Effector CD8-positive, alpha-beta T cell (primary cell): ENCODE measurements at places on chromosomes 12 and 14.
A peak's percentile ranks its signal among the peaks of the same experiment; 100 is the strongest.

GRCh38 chr14:99004112-99004511 lies 267.9 kb downstream of the BCL11B start:
- DNase-seq, result no peak

DNA sequence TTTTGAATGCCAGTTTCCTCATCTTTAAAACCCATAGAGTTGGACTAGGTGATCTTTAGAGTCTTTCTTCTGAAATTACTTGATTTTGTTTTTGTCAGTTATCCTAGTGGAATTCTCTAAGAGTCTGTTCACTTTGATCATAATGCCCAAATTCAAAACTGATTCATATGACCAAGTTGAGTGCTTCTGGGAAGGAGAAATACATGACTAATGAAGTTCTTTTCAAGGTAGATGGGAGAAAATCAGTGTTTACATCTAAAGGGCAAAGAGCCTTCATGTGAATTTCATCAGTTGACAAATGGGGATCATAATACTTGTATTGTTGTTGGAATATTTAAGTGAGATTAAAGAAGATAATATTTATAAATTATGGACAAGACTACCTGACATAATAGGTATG lies 53.2 kb downstream of the ERC1 start:
- no peak for DNase-seq

DNA sequence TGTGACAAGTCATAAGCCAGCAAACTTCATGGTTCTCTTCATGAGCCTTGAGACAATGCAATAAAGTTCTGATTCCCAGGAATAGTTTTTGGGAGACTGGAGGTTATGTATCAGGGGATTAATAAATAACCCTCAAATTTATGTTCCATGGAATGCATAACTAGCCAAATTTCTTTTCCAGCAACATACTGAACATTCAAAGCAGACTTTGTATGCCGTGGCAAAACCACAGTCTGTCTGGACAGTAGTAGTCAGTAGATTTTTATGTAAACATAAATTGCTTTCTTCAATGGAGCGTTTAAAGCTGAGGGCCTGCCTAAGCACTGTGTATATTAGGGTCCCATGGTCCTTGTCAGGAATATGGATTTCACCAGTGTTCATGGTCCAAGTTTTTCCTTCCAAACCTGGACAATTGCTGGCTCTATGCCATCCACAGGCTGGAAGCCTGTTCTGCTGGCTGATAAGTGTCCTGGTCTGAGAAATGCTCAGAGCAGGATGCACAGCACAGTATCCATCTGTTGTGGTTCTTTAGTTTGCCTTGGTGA lies 144.9 kb downstream of the SRGAP1 start:
- no peak for DNase-seq

DNA sequence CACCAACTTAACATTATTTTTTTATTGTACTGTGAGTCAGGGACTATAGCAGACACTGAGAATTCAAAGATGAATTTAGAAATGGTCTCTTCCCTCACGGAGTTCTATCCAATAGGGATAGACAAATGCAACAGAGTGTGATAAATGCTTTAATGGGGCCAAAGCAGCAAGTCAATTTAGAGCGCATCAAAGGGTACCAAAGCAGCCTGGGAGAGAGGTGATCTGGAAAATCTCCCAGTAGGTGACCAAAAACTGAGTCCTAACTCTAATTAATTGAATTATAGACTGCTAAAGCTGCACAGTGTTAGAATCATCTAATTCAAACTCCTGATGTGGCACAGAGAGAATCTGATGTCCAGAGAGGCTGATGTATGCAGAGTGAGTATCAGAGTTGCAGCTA lies 2.6 kb downstream of the LIN7A start:
- DNase-seq, result no peak

DNA sequence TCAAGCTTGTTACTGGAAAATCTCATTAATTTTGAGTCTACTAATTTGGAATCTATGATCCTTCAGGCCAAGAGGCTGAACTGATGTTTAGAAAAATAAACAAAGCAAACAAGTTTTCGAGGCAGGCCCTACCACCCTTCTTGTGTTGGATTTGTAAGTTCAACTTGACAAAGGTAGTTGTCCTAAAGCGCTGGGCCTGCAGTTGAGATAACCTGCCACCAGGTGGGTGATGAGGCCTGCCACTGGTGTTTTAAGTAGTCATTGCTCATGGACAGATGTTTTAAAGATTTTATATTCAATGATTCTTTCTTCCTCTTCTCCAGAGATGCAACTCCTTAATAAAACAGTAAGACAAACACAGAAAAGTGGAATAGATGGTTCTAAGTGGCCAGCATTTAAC lies 19.4 kb downstream of the ACVRL1 start:
- DNase-seq, result peak; percentile 20

DNA sequence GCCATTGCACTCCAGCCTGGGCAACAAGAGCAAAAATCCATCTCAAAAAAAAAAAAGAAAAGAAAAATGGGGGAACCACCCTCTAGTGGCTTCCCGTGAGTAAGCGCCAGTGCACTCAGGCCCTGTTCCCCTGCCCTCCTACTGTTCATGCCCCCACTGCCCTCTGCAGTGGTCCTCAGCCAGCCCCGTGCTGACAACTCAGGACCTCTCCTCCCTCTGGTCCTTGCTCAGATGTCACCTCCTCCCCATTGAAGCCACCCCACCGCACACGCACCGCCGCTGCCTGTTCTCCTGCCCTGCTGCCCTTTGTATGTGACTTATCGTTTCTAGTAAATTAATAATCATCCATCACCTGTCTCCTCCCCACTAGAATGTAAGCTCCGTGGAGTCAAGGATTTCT lies 58.8 kb upstream of the DYNC1H1 start:
- no peak for DNase-seq

DNA sequence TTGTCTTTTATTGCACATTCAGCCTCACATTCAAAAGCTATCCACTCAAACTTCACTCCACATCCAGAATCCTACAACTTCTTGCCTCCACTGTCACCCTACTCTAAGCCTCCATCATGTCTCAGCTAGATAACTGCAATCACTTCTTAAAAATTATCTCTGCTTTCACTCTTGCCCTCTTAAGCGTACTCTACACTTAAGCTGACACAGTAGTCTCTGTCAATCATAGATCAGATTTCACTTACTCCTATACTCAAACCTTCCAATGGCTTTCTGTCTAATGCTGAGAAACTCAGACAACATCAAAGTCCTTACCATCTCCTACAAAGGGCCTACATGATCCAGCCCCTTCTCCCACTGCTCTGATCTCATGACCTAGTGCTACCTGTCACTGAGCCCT lies 304.1 kb downstream of the ITPR2 start:
- no peak for DNase-seq

DNA sequence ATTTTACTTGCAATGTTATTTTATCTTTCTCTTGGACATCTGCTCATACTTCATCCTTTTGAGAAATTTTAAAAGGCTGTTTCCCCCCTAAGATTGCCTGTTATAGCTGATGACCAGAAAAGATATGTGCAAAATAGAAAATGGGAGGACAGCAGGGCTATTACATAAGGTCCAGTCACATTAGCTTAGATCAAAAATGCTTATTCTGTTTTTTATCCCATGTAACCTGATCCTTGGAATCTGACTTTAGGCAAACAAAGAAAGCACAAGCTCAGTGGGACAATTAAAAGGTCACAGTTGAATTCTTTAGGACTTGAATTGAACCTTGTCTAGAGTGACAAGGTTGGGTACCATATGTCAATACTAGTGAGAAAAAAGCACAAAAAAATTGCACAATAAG lies 65.1 kb upstream of the TRHDE start:
- DNase-seq, result no peak

DNA sequence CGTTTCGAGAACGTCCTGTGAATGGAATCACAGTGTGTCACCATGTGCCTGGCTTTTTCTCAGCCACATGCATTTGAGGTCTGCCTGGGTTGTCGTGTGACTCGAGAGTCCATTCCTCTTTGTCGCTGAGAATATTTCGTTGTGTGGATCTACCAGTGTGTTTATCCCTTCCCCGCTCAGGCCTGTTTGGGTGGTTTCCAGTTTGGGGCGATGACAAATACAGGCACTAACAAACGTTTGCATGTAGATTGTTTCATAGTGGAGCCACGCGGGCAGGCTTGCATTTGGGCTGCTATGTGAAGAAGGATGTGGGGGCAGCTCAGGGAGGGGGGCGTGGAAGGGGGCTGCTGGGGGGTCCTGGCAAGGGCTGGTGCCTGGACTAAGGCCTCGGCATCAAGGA lies 14.1 kb downstream of the RIN3 start:
- no peak for DNase-seq

DNA sequence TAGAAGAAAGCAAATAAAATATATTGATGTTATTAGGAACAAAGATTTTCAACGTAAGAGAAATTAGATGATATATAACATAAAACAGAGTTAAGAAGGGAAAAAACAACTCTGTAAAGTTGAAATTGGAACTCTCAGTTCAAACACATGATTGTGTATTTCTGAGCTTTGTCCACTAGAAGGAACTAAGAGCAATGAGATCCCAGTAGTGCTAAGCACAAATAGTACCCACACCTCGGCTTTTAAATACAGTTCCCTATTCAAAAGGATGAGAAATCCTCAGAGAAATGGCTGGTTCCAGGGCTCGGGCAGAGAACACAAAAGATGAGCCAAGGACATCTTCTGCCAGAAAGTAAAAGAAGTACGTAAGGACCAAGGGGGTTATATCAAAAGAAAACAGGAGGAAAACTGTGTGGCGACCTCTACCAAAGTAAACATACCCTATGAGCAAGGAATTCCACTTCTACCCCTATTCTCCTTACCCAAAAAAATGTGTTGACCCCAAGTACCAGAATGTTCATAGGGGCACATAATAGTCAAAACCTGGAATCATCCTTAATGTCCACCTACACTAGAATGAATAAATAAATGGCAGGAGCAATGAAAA lies 96.6 kb downstream of the SPTSSA start:
- no peak for DNase-seq

DNA sequence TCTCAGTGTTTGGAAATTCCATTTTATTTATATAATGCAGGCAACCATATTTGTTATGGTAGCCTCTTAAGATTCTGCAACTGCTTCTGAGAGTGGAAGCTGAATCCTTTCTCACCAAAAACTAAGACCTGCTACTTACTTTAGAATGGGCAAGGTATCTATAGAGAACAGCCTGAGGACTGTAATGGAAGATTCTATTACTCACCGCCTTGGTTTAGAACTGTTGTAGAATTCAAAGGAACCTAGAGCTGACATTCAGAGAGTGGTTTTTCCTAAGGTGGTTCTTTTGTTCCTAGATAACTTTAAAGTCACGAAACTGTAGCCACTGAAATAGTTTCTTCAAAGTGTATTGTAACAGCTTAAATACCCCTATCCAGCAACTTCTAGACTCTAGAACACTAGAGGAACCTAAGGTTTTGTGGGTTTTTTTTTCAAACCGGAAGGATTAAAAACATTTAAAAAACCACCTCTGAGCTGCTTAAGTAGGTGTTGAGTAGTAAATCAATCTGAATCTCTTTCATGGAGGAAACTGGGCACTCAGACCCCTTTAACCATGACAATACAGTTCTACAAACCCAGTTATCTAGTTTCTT lies 4.2 kb downstream of the TDP1 start:
- DNase-seq, result no peak

DNA sequence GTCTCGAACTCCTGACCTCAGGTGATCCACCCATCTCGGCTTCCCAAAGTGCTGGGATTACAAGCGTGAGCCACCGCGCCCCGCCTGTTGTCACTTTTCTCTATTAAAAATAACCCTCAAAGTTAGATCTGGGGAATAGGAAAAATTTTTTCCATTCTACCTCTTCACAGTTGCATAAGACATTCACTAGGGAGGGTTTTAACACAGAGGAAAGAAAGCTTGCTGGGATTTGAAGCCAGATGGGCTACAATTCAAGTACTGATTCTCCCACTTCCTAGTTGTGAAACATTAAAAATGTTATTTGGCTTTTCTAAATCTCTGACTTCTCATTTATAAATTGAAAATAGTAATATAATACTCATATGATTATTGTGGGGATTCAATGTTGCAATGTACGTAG lies 23.3 kb upstream of the SLC15A5 start:
- no peak for DNase-seq

DNA sequence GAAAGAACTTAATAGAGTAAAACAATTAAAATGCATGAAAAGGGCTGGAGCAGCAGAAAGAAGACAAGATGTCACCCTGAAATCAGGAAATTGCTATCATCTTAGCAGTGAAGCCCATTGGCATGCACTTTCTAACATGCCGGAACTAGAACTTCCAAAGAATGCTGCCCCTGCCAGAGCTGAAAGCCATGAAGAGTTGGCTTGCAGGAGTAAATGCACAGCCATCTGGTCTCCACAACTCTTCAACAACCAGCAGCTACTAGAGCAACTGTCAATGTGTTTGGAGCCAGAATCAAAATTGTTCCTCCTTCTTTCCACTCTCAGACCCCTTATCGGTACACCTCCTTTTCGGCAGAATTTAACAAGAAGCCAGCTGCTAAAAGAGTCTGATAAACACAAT lies 414.1 kb downstream of the KCNH5 start:
- DNase-seq, result no peak

DNA sequence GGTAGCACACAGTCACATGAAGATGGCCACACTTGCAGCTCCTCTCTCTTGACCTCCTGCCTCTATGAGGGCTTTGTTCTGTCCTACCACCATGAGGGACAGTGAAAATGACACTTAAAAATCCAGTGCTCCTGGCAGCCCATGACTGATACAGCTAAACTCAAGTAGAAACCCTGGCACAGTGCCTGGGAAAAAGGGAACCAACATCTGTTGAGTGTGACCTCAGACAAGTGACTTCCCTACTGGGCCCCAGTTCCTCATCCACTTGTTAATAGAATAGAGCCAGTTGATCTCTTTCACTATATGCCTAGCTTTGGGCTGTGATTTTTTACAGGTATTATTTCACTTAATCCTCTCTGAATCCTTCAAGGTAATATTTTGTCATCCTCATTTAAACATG lies 4.8 kb downstream of the GUCY2C start:
- DNase-seq, result no peak

DNA sequence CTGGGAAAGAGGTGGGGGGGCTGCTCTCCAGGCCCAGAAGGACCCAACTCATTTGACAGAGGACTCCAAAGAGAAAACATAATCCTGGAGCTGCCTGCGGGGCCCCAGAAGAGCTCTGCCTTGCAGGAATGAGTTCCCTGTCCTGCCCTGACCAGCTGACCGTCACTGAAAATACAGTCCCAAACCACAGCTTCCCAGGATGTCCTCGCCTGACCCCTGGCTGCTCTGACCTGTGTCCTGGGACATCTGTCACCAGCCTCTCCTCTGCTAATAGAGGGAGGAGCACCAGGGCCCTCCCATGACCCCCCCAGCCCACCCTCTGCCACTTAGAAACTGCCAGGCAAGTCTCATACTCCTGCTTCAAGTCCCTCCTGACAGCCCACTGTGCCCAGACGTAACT lies 9.8 kb downstream of the FIGNL2 start:
- no peak for DNase-seq

DNA sequence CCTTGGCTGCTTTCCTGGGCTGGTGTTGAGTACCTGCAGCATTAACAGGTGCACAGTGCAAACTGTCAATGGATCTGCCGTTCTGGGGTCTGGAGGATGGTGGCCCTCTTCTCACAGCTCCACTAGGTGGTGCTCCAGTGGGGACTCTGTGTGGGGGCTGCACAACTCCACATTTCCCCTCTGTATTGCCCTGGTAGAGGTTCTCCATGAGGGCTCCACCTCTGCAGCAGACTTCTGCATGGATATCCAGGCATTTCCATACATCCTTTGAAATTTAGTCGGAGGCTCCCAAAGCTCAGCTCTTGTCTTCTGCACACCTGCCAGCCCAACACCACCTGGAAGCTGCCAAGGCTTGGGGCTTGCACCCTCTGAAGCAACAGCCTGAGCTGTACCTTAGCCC lies 198.6 kb downstream of the GXYLT1 start:
- no peak for DNase-seq

GRCh38 chr12:11797317-11797913 lies 147.9 kb downstream of the ETV6 start:
- no peak for DNase-seq
